Urothelium cell line (cell line): ENCODE measurements at places on chromosomes 1 and 21.
A peak's percentile ranks its signal among the peaks of the same experiment; 100 is the strongest.

- peak; percentile 69 for DNase-seq
Observed at GRCh38 chr21:41953831-41954653, at the start of gene C2CD2. Gene C2CD2 (minus strand): TSS chr21:41954018. CDS start chr21:41953648, 370 bp downstream.

DNA sequence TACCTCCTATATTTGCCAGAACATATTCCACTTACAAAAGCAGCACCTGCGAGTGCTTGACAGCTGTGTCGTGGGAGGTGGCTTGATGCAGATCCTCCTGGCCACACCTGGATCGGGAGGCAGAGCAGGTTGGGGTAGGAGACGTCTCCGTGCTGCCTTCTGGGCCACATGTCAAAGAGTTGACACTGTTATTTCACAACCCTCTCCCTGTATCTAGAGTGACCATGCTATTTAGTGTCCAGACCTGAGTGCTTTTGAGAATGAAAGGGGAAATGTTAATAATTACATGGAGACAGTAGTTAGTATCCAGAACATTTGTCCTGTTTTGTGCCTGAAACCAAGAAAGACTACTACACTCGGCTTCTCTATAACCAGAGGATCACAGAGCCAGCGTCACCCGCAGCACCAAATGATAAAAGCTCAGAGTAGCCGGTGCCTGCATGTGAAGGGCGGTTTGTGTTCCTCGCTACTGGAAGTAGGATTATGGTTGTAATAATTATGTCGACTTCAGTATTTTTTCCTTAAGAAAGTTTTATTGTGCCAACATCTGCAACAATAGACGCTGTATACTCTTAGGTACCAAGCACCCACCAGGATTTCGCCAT lies 77.1 kb downstream of the GALNT2 start:
- DNase-seq = no peak

GRCh38 chr1:13604721-13605120 lies 21.1 kb downstream of the PDPN start:
- no peak for DNase-seq

GRCh38 chr1:185440877-185441276 lies 123.8 kb upstream of the IVNS1ABP start:
- DNase-seq = no peak

DNA sequence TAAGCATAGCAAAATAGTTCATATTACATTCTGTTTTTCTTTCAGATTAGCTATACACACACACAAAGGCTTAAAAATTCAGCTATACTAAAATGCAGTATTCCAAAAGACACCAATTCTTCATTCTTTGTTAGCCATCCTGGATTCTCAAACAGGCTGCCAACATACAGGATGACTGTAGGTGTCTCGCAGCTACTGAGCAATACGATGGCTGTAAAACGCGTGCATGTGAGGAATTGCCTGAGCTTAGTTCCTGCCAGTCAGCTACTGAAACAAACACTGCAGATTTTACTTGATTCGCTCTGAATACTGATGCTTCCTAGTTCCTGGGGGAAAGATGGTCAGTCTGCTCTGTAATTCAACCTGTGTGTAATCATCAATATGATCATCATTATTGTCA lies 24.7 kb upstream of the HMGN1 start:
- no peak for DNase-seq

DNA sequence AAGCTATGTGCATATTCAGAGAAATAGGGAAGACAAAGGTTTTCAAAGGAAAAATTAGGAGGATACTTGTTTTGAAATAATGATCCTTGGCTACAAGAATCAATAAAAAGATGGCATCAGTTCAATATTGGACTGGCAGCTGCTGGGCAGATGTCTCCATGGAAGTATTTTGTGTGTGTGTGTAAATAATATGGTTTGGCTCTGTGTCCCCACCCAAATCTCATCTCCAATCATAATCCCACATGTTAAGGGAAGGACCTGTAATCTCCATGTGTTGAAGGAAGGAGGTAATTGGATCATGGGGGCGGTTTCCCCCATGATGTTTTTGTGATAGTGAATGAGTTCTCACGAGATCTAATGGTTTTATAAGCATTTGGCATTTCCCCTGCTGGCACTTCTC lies 40.4 kb upstream of the LRRC7 start:
- DNase-seq = no peak

DNA sequence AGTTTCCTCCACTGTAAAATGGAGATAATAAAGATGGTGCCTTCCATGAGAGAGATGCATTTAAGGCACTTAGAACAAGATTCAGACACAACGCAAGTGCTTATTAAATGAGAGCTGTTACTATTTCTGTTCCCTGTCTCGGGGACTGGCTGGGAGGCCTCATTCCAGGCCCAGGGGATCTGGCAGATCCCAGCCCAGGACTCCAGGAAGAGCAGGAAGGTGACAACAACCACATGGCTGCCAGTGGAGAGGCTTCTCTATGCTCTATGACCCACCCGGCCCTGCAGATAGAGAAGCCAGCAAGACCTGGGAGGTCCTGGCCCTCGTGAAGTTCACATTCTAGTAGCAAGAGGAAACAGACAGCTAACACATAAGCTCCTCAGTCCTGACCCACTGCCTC lies 175.5 kb downstream of the ACTL8 start:
- DNase-seq = no peak

DNA sequence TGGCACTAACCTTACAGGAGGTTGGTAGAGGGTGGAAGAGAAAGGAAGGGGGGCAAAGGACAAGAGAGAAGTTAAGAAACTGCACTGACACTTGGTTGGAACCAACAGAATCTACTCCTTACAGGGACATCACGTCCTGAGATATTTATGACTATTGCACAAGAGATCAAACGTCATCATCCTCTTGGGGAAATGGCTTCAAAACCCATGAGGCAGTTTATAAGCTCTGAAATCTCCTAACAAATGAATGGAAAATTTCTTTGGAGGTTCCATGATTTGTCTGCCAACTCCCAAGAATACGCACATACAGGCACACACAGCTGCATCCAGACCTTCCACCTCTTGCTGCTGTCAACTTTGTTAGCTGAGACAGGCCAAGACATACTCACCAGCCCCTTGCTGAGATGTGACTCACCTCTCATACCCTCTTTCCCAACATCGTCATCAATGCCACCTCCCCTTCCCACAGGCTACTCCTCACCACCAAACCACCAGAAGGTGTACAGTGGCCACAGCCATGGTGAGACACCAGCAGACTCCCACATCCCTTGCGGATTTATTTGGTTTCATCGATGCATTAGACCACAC lies 135.5 kb downstream of the SETD4 start:
- DNase-seq = peak; percentile 48

DNA sequence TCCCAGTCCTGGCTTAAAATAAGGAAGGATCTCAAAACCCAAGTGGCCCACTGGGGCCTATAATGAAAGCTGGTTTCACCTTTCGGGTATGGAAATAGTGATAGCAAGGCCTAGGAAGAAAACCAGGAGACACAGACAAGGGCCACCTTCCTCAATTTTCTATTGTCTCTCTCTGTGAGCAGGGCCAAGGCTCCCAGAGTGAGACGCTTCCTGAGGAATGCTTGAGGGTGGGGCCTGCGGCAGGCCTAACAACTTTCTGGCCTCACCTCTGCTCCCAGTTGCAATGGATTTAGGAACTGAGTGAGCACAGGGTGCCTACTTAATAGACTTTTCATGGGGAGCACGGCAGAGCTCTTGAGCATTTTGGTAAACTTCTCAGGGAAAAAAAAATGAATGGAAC lies 300.9 kb downstream of the ASTN1 start:
- peak; percentile 17 for DNase-seq

- DNase-seq = peak; percentile 69
Observed at GRCh38 chr1:20194757-20195461, 8.6 kb upstream of the PLA2G2C start.

DNA sequence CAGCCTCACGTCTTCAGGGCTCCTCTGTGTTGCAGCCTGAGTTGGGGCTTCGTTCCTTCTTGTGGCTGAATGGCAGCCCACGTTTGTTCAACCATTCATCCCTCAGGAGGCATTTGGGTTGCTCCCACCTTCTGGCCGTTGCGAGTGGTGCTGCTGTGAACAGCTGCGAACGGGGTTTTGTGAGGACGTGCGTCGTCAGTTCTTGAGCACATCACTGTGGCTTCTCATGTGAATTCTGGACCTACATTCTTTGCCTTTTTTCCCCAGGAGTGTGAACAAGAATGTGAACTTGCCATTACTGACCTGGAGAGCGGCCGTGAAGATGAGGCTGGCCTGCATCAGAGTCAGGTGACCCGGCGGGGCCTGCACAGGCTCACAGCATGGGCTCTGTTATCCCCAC lies 21.9 kb downstream of the PCNT start:
- no peak for DNase-seq

GRCh38 chr1:59317343-59317742 lies 20.4 kb downstream of the FGGY start:
- DNase-seq = no peak
